ENCODE measurements at places on chromosomes 2 and 18.
A peak's percentile ranks its signal among the peaks of the same experiment; 100 is the strongest.

DNA sequence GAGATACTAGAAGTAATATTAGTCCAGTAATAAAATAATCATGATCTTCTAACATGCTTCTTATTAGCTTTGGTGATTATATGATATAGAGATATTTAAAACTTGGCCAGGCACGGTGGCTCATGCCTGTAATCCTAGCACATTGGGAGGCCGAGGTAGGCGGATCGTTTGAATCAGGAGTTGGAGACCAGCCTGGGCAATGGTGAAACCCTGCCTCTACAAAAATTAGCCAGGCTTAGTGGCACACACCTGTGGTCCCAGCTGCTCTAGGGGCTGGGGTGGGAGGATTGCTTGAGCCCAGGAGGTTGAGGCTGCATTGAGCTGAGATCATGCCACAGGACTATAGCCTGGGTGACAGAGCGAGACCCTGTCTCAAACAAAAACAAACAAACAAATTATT, 87.0 kb downstream of the WDR7 start:
- no peak for DNase-seq

- no peak for DNase-seq
Measured at GRCh38 chr18:62109676-62110075, 77.2 kb downstream of the PIGN start.

GRCh38 chr2:160474891-160475787, 18.5 kb downstream of the RBMS1 start:
- DNase-seq = no peak

GRCh38 chr2:19899985-19900930, 1.5 kb downstream of the TTC32 start:
- no peak for DNase-seq

DNA sequence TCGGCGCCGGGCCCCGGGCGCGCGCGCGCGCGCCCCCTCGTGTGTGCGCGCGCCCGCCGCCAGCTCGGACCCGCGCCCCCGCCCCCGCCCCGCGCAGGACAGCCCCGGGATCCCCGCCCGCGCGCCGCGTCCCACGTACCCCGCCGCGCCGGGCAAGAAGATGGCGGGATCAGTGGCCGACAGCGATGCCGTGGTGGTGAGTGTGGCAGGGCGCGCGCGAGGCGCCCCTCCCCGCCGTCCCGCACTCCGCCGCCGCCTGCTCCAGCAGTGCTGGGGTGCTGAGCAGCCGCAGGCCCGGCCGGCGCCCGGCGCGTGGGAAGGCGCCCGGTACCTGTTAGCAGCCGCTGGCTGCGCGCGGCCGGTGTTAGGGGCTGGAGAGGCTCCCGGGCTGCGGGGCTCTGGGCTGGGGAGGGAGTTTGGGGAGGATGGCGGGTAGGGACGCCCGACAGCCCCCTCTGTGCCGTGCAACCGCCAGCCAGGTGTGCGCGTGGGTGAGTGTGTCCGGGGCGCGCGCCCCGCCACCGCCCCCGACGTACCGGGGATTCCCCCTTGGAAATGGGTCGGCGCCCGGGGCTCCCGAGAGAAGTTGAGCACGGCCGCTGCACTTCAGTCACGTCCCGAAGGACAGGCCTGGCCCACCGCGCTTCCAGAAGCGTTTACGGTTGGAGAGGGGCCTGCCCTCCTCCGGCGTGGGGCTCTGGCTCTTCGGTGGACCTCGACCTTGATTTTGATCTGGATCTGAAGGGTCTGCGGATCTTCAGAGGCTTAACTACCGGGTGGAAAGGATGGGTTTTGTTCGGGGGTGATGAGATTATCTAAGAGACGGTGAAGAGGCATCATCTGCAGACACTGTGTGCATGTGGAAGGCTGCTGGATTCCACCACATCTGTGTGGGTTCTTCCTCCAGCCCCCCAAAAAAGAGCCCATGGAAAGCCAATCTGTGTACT, 697 bp downstream of the LGALSL start:
- DNase-seq = no peak

GRCh38 chr2:54417577-54417976, 38.5 kb upstream of the SPTBN1 start:
- DNase-seq = no peak

DNA sequence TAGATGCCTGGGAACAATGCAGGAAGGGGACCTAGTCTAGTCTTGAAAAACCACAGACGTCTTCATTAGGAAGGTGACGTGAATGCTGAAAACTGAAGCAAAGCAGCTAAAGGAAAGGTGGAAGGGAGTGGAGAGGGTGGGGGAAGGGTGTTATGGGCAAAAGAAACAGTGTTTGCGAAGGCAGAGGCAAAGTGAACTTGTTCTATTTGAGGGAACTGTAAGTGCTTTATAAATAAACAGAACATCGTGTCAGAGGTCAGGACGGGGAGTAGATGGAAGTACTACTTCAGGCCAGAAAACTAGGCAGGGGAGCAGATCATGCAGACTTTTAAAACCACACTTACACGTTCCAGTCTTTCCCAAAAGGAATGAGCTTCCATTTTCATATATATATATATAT, 57.8 kb downstream of the FASTKD2 start:
- no peak for DNase-seq

DNA sequence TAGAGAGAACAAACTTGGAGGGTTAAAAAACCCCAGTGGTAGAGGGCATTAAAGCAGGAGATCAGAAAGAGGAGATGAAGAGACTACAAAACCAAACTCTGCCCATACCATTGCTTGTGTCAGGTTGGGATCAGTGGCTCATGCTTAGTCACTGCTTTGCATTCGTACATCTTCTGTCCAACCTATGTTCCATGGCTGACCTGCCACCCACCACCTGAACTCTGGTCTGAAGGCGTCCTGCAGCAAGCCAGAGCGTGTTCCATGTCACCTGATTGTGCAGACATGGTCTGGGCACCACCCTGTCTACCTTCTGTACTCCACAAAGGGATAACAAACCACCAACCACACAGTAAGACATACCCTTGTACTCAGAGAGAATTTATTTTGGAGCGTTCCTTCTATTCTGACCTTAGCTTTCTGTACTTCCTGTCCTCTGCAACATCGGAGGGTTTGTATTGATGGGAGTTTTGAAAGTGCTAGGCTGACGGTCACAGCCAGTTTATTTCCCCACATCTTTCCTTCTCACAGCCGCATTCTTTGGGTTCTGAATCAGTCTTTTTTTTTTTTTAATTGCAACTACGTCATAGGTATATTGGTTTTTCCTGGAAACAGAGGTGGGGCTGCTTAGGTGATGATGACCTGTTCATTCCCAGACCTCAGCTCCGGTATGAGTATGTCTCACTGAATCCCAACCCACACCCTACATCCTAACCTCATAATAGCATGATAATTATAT, 88.3 kb downstream of the SOWAHC start:
- no peak for DNase-seq

DNA sequence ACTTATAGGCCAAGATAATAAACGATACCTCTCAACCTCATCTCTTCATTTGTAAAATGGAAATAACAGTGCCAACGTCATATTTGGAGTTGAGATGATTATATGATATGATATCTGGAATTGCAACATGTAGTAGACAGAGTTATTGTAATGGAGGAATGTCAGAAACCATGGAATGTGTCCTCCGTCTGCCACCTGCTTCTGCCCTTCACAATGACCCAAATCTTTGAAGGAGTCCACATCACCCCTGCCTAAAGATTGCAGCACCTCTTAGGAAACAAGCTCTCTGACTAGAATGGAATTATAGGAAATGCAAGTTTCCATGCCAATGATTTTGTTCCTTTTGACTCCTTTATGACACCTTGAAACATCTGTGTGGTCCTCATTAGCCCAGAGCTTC, 14.9 kb downstream of the NR4A2 start:
- no peak for DNase-seq

GRCh38 chr18:65975536-65975935, 224.7 kb downstream of the CDH7 start:
- no peak for DNase-seq

DNA sequence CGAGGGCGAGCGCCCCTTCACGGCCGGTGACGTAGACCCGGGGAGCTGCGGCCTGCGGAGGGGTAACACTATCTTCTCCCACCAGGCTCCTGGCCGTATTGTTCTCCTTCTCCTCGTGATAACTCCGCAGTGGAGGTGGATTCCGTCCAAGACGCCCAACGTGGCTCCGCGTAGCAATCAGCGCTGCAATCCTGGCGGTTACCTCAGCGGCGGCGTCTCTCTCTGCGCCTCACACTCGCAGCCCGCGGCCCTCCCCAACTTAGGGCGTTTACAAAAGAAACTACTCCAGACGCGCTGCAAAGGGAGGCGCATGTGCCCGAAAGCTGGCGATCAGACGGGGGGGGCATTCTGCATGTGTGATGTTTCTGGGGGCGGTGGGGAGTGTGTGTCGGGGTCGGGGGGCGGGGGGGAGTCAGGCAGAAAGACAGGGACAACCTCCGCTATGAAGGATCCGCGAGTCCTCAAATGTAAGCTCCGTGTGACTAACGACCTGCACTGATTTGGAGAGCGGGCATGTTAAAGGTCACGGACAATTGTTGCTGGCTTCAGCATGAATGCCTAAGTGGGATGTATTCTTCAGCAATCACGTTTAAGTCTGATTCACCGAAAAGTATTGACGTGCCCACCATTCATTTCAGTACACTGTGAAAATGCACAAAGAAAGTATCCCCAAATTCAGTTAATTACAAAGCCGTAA, 1.3 kb upstream of the ZNF516 start:
- no peak for DNase-seq

DNA sequence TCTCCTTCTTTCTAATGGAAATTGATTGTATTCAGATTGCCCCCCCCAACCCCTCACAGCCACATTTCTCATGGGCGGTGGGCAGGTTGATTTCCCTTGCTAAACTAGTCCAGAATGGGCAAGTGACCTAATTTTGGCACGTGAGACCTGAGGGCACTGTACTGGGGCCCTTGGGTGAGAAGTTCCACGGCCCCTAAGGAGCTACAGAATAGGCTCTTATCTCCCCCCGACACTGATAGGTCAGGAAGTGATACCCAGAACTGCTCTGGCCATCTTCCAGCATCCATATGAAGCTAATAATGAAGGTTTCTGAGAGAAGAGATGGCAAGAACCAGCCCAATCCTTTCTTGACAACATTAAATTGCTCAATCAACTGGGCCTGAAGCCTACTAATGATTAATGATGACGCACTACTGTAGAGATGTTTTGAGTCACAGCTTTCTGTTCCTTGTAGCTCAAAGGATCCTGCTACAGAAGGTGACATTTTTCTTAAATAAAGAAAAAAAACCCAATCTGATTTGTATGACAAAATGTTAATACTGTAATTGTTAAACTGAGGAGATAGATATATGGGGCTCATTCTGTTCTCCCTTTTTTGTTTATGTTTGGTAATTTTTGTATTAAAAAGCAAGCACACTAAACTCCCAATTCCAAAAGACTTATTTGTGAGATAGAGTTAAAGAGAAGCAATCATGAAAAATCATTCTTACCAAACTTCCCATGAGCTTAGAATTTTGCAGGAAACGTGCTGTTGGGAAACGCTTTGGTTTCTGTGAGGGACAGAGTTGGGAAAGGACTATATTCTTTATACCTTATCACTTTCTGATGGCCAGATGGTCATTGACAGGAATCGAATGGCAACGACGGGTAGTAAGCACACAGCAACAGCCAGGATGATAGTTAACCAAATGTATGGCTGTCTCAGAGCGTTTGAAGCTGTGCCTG, 28.2 kb upstream of the NARS1 start:
- DNase-seq = peak; percentile 63

DNA sequence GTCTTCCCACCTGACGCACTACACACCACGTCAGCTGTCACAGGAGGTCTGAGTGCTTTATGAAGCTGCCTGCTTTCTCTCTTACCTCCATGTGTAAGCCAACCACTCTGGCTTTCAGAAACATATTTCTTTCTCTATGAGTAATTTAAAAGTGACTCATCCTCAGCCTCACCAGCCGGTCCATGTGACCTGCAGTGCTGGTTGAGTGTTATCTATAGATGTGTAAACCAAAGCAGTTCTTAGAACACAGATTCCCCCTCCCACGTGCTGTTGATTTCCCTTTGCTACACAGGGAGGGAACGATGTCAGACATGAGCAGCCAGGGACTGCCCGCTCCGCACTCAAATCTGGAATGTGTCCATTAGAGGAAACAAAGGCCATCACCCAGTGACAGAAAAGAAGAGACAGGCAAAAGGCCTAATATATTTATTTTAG, 157.8 kb downstream of the BCL2 start:
- peak; percentile 51 for DNase-seq

- no peak for DNase-seq
Measured at GRCh38 chr2:148503516-148503915, 141.0 kb upstream of the EPC2 start.

DNA sequence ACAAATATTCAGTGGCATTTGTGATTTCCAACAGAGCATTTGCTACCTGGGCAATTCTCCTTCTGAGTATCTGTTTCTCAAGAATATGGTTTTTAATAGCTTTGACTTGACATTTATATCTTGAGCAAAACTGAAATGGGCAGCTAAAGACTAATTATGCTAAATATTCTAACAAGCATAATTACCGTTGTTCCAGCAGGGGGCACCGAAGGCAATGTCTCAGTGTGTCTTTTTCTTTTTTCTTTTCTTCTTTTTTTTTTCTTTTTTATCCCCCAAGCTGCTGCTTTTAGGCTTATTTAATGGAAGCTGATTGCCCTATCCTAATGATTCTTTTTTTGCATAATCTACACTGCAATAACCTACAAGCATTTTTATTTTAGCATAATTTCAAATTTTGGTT, 138.9 kb upstream of the NABP1 start:
- no peak for DNase-seq

DNA sequence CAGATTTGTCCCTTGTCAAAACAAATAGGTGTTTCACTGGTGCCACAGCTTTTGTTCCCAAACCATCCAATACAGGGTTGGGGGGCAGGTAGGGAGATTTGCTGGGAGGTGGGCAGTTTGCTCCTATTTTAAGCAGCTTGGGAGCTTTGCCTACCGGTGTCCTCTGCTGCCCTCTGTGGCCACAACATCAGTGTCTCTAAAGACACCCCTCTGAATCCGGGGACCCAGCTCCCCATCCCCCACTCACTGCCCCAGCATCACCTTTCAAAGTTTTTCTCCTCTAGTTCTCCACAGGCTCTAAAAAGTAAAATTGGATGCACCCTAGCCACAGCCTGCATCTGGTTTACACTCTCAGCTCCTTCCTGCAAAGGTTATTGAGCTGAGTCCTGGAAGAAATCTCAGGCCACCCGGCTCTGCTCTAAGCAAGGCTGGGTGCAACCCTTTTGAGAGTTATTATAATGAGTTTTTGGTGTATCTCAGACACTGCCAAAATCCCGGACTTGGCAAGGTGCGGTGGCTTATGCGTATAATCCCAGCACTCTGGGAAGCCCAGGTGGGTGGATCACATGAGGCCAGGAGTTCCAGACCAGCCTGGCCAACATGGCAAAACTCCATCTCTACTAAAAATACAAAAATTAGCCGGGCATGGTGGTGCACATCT, 2.9 kb upstream of the EPAS1 start:
- no peak for DNase-seq

- no peak for DNase-seq
Measured at GRCh38 chr2:183224948-183225347, 100.7 kb downstream of the NUP35 start.
